ENCODE measurements at places on chromosomes 4 and X.

GRCh38 chr4:55122235-55122634 lies 3.2 kb downstream of the KDR start:
- no peak for DNase-seq

GRCh38 chrX:8914681-8915080 lies 113.5 kb upstream of the FAM9A start:
- no peak for DNase-seq

GRCh38 chr4:5114950-5115349 lies 63.7 kb downstream of the STK32B start:
- no peak for DNase-seq

DNA sequence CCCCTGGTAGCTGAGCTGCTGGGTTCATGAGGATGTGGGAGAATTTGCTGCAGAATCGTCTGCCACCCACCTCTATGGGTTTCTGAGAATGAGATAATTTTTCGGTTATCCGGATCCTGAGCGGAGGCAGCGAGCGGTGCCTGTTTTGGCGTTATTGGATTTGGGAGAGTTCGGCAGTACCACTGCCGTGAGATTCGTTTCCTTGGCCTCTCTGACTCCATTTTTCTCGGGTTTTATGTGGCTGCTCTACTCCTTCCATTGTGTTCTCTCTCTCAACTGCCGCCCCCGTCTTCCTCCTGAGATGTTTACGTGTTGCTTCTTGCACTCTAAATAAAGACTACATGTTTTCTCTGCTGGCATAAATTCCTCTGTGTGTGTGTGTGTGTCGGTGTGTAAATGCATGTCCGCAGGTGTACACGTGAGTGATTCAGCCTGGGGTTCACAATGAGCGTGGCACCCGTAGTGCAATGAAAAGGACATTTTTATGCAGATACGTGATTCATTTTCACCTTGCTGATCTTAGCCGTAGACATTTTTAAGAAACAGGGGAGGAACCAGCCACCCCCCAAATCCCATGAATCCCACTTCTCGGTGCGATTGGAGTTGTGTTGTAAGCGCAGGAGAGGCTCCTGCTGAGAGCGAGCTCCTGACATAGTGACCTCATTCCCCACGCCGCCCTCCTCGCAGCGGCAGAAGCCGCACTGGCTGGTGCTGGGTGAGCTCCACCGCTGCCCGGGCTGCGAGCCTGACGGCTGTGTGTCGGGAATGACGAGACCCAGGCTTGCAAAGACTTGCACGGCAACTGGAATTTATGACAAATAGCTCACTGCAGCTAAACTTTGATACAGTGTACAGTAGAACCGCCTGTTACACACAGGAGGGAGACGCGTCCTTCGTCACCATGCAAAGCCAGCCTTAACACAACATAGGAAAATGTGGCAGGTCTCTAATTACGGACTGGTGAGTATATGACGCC lies 82.2 kb downstream of the STOX2 start:
- DNase-seq, result no peak

DNA sequence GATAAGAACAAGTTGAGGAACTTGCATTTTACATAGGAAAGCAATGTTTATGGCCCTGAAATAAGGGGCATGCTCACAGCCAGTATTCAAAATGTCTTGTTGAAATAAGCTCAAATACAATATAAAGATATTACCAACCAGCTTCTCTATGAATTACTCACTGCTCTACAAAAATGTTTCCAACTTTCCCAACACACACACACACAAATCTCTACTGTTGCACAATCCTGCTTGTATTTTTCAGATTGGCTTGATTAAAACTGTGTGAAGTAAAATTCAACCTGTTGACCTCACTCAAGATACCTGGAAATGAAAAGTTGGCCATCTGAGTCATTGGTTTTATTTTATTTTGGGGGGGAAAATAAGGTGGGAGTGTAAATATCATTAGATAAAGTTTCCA lies 128.6 kb downstream of the CHIC2 start:
- DNase-seq, result no peak

GRCh38 chrX:43693602-43694406 lies 37.7 kb downstream of the MAOA start:
- no peak for DNase-seq

- DNase-seq, result no peak
These were observed 32.8 kb downstream of the REPS2 start for GRCh38 chrX:16979226-16979625.

DNA sequence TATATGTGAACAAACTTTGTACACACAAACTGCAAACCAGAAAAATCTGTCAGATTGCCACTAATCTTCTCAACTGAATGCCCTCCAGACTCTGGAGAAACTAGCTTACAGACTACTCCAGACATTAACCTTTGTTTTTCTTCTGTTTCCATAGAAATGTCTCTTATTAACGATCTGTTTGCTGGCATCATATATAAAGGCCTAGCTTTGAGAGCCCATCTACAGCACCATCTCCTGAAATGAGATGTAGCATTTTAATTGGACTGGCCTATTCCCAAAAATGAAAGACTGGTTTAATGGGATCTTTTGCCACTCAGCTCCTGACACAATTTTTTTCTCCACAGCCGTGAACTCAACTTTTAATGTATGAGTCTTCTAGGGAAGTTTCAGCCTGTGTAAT lies 266.0 kb upstream of the IL1RAPL1 start:
- DNase-seq, result no peak

GRCh38 chr4:15809466-15809865 lies 31.3 kb downstream of the CD38 start:
- DNase-seq, result no peak
